Activated CD4-positive, alpha-beta T cell treated with anti-CD3 and anti-CD28 coated beads, Interleukin-2, amount 10 ng/mL, durations not matched to agents 7 days and 5 days (primary cell): ENCODE measurements at places on chromosomes 3 and 15.
A peak's percentile ranks its signal among the peaks of the same experiment; 100 is the strongest.

GRCh38 chr15:40286061-40286532 lies 3.2 kb upstream of the ANKRD63 start:
- no peak for DNase-seq

DNA sequence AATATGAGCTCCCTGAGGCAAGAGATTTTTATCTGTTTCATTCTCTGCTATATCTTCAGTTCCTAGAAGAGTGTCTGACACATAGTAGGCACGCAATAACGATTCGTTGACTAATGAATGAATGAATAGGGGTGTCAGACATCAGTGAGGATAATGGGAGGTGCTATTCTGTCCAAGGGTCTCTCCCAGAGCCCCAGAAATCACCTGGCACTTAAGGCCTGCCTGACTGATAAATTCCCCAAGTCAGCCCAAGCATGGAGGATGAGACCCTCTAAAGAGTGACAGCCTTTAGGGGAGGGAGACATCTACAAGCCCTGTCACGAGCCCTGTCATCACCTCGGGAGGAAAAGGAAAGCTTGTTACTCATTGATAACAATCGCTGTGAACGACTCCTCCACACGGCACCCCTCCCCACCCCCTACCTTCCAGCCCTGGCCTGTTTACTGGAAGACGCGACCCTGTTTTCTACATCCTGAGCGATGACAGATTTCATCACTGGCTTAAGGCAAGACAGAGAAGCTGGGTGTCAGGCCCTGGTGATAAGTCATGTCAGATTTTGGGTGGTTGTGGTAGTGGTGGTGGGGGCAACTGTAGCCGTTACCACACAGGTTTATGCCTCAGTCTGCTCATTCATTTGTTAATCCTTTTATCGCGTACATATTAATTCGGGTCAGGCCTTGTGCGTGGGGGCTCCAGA lies 23.1 kb downstream of the BHLHE40 start:
- peak; percentile 38 for DNase-seq

- no peak for DNase-seq
Measured at GRCh38 chr3:49460188-49460890, 9.7 kb upstream of the DAG1 start.

GRCh38 chr3:184811034-184811433 lies 932 bp upstream of the VPS8 start:
- DNase-seq: no peak

- DNase-seq: no peak
Measured at GRCh38 chr3:72659188-72659587, 189.1 kb downstream of the SHQ1 start.

- no peak for DNase-seq
Measured at GRCh38 chr3:169879845-169880575, 10.3 kb upstream of the LRRC31 start.

DNA sequence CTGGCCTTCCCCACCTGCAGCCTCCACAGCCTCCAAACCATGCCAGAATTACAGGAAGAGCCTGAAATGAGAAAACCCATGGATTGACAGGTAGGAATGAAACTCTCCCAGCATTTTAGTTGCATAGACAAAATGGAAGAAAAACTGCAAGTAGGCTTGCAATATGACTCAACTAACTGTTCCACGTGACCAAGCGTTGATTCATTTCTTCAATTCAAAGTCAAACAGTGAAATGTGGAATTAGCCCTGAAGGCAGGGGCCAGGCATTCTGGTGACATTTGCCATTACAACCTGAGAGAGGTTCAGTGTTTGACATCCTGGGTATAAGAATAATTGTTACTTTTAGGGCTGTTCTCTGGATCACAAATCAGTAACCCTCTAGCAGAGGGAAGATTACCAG lies 676.5 kb upstream of the CFAP20DC start:
- no peak for DNase-seq

DNA sequence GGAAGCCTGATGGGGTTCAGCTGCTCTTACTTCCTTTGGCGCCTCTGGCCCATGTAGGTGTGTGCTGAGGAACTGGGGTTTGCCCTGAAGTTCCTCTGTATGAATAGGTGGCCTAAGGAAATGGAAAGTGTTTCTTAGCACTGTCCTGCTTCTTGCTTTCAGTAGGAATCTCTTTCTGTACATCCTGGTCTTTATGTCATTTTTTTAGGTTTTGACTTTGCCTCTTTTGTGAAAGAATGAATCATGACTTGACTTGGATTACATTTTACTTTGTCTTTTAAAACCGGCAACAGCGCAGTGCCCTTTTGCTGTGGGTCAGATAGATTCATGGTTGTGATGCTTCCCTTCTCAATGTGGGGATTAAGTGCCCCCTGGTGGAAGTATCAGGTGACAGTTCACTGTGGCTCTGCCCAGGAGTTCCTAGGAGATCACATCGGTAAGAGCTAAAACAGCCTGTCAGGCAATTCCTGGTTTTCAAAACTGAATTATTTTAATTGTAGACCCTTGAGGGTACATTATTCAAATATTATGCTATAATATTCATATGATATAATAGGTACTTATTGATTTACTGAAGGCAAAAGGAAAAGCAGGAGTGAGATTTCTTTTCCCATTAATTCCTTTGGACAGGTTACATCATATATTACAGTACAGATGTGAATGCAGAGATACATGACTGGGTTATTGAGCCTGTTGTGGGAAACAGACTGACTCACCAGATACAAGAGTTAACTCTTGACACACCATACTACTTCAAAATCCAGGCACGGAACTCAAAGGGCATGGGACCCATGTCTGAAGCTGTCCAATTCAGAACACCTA lies 95.4 kb downstream of the HCN4 start:
- peak; percentile 62 for DNase-seq

DNA sequence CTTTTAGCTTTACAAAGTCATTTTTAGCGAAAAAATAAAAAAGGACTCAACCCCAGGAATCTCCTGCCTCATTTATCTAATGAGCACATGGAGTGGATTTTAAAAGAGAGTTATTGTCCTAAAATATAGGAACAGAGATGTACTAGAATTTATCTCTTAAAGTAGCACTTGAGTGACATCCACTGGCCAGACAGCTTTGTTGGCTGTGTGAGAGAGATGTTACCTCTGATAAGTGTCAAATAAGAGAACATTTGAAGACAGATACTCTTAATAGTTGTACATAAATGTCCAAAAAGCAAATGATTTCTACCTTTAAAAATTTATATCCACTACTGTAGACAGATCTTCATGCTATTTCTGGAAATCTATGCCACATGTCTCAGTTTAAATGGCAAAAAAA lies 12.3 kb upstream of the MFSD1 start:
- no peak for DNase-seq

GRCh38 chr3:141348837-141349236 lies 19.5 kb upstream of the ZBTB38 start:
- DNase-seq: no peak

- DNase-seq: no peak
Measured at GRCh38 chr3:127751163-127751621, 71.1 kb downstream of the MGLL start.

- DNase-seq: no peak
Measured at GRCh38 chr15:82146990-82147461, 101.2 kb upstream of the MEX3B start.

DNA sequence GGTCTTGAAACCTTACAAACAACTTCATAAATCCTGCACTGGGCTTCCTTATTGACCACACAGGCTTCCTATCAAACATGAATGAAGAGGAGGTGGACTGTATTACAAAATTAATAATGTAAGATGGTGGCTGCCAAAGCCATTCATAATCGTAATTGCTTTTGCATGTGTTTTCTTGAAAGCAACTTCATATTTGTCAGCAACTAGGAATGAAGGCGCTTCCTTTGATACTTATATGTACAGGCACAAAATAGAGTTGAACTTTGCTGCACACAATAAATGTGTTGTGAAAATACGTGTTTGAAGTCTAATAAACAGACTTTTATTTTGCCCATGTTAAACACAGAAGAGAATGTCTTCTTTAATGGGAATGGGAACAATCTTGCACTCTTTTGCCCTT lies 72.1 kb upstream of the OXTR start:
- DNase-seq: no peak

- no peak for DNase-seq
Measured at GRCh38 chr3:151384741-151385174, at the start of gene P2RY12. Gene P2RY12, minus strand, starts transcription at chr3:151384753. Its CDS starts 45,908 bp downstream, at chr3:151338845.

- DNase-seq: peak; percentile 51
Measured at GRCh38 chr3:4504340-4505261, 11.5 kb downstream of the ITPR1 start.

GRCh38 chr3:6697722-6698121 lies 163.2 kb upstream of the GRM7 start:
- no peak for DNase-seq

GRCh38 chr3:111949712-111950111 lies 29.1 kb upstream of the ABHD10 start:
- no peak for DNase-seq

- no peak for DNase-seq
Measured at GRCh38 chr3:146557745-146558144, 13.3 kb upstream of the PLSCR1 start.

GRCh38 chr3:194101592-194102432 lies 34.1 kb upstream of the HES1 start:
- DNase-seq: no peak

- no peak for DNase-seq
Measured at GRCh38 chr15:80870893-80871292, 91.7 kb downstream of the CEMIP start.

DNA sequence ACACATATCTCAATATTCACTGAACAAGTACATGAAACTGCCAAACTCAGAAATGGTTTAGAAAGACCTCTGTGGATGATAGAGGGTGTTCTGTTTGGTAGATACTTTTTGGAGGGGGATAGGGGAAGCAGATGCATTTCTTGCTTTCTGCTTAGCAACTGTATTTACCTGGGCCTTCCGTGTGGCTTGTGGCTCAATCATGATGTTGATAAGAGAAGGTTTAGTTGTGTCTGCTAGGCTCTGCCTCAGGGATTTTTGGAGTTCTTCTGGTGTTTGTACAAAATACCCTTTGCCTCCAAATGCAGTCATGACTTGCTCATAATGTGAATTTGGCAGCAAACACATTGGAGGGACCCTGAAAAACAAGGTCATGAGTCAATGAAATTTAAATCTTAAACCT lies 38.2 kb downstream of the HACL1 start:
- DNase-seq: no peak

DNA sequence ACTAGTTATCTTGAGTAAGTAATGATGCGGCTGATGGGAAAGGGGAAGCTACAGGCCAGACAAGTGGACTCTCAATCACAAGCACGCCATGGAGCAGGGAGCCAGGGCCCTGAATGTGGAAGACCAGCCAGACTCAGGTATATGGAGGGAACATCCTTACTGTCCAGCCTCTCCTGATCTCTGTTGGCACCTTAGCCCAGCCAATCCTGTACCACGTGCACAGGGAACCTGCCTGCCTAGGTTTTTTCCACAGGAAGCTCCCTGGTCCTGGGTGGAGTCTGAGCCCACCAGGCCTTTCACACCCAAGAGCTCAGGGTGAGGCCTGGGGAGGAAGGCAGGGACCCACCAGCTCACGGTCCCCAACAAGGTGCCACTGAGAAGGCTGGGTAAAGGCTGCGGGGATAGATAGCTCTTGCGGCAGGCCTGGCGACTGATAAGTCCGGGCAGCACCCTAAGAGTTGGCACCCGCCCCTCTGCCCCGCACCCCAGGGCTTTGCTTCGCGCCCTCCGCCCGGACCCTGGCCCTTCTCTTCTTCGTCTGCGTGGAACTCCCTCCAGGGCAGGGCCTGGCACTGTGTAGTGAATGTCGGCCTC lies 933 bp upstream of the APEH start:
- no peak for DNase-seq

- DNase-seq: no peak
Measured at GRCh38 chr3:42906070-42906847, at the start of gene ZNF662. Gene ZNF662, plus strand, starts transcription at chr3:42906142. Its CDS starts 1,973 bp downstream, at chr3:42908115.

GRCh38 chr3:36372534-36372935 lies 7.8 kb upstream of the STAC start:
- no peak for DNase-seq

DNA sequence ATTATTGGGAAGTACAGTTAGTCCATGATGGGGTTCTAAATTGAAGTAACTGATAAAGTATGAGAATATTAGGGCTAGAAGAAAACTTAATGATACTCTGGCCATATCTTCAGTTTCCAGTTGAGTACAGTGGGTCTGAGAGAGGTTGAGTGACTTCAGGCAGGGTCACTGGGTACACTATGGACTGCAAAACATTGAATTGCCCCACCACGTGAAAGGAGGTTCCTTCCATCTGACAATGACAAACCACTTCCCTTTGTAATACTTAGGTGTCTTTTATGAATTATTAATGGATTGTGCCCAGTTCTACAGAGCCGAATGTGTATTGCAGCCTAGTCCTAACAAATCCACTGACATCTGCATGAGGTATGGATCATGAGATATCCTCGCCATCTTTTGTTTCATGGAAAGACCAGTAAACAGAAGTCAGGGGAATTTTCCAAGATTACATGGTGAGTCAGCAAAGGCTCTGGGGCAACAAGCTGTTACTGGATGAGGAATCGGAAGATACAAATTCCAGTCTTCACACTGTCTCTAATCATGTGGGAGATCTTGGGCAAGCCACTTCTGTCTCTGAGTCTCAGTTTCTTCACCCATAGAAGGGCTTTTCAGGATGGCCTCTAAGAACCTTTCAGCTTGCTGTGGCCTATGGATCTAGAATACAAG lies 66.5 kb upstream of the BCL6 start:
- DNase-seq: no peak

- no peak for DNase-seq
Measured at GRCh38 chr3:164730815-164731360, 347.4 kb downstream of the SI start.

- no peak for DNase-seq
Measured at GRCh38 chr15:65411465-65412071, 11.2 kb downstream of the IGDCC4 start.

DNA sequence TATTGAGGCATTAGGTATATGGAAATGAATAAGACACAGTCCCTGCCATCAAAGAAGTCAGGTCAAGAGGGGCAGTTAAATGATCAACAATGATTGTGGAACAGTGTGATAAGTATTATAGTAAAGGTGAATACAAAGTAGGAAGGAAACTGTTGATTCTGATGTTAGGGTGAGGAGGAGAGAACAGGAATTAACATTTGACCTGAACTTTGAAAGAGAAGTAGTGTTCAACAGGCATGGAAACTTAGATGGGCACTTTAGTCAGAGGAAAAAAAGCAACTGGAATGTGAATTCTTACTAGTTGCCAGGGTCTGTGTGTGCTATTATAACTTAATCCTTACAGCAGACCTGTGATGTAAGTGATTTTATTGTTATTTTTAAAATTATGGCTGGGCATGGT lies 17.6 kb downstream of the HACD3 start:
- DNase-seq: no peak

DNA sequence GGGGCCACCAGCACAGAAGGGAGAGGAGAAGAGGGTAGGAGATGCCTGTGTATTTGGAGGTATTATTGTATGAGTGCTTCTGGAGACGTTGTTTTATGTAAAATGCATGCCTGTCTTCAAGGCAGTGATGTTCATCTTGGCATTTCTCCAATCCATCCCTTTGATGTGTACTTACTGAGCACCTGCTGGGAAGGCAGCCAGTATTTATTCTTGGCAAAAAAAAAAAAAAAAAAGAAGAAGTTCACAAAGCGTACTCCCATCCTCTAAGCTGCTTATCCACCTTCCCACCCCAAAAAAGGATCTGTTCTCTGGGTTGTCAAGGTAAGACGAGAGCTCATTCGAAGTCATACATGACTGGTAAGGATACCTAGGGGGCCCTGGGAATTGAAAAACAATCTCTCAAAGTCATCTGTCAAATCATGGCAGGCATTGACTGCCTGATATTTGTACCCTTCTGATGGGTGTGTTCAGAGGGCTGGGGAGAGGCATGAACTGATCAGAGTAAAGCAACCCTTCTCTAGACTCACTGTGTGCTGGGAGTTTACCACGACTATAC lies 30.0 kb upstream of the SLC6A1 start:
- DNase-seq: no peak

GRCh38 chr3:180523040-180523439 lies 78.9 kb upstream of the TTC14 start:
- DNase-seq: no peak

- DNase-seq: no peak
Measured at GRCh38 chr3:117844676-117845075, 1135.1 kb downstream of the TUSC7 start.
